ENCODE measurements at places on chromosomes 6 and 20.

- no peak for DNase-seq
These were observed 88.2 kb downstream of the SLC23A2 start for GRCh38 chr20:4913147-4913546.

- DNase-seq = peak; percentile 16
These were observed 12.4 kb upstream of the CSNK2A1 start for GRCh38 chr20:555976-556385.

- DNase-seq = no peak
These were observed 108.7 kb downstream of the FYN start for GRCh38 chr6:111764238-111765175.

DNA sequence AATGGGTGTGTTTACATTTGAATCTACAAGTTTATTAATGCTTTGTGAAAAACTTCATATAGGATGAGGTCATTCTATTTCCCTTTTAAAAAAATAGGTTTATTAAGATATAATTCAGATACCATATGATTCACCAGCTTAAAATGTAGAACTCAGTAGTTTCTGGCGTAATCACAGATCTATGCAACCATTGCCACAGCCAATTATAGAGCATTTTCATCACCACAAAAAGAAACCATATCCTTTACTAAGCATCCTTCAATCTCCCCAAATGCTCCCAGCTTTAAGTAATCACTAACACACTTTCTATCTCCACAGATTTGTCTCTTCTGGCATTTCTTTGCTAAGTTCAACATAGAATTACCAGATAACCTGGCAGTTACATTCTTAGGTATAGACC, 137.2 kb downstream of the PTPRT start:
- DNase-seq = no peak

DNA sequence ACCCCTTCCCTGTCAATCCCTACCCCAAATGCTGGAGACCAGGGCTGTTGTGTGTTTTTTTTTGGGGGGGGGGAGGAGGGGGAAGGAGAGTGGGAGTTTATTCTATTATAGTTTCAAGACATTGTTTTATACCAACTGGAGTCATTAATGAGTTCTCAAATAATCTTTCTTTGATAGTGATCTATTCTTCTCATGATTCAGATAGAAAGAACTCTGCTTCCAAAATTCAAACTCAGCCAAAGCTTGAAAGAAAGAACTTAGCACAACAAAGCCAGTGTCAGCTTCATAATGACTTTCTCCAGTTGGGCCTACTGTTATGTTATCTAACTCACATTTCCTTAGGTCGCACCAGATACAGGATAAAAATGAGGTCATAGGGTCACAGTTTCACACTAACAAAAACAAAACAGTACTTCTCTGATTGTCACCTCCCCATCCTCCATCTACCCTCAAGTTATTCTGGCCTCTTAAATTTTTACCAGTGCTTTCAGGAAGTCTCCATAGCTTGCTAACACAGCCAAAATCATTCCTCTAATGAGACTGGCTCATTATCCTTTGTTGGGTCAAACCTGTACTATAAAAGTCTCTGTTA, 19.0 kb upstream of the MAP3K7 start:
- no peak for DNase-seq

DNA sequence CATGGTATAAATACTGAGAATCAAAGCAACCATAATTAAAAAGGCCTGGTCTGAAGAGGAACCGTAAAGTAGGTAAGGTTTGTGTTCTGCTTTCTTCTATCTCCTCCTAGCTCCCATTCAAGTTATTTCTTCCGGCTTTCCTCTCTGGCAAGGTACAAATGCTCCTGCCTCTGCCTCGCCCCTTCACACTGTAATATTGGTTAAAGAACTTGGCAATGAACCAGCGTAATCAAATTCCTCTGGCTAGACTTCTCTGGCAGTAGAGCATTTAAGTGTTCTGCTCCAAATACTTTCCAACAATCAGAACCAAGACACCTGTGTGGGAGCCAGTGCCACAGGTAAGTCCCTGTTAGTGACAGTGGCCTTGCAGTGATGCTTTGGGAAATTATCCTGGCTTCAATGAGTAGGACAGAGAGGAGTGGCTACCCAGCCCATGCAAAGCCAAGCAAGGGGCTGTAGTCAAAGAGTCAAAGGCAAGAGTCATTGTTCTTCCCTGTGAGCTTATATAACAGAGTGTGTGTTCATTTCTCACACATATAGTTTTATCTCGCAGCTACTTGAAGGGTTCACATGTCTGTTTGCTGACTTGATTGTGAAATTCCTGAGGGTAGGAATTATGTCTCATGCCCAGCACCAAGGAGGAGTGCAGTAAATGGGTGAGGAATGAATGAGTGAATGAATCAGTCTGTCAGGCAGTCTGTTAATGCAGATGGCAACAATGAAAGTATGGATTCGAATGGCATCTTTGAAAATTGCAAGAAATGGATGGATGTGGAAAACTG, 329.3 kb downstream of the NRN1 start:
- DNase-seq = peak; percentile 38

GRCh38 chr6:117157448-117157847, 107.9 kb upstream of the VGLL2 start:
- DNase-seq = no peak

GRCh38 chr6:129748212-129748900, 38.4 kb upstream of the ARHGAP18 start:
- peak; percentile 63 for DNase-seq

DNA sequence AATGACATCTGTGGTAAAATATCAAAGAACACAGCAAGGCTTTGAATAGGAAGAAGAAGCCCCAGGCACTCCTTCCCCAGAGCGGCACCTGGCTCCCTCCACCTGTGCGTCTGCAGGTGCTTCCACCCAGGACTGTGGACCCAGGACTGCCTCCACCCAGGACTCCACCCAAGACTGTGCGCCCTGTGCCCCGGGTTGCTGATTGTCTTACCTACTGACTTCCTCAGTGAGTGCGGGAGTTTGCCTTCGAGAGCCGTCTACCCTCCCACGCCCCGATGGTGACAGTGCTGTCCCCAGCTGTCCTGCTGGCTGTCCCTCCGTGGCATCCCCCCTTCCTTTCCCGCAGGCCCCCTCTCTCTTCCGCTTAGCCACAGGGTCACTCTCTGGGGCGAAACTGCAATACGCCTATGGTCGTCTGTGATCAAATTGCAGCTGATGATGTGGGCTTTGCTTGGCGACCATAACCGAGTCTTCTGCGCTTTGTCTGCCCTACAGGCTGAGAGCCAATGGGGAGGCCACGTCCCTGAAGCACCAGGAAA, 52.1 kb downstream of the IRF4 start:
- DNase-seq = no peak

GRCh38 chr20:38194971-38195504, 30.0 kb upstream of the TGM2 start:
- DNase-seq = no peak

GRCh38 chr20:36604952-36605398, 604 bp upstream of the RAB5IF start:
- DNase-seq = peak; percentile 32

DNA sequence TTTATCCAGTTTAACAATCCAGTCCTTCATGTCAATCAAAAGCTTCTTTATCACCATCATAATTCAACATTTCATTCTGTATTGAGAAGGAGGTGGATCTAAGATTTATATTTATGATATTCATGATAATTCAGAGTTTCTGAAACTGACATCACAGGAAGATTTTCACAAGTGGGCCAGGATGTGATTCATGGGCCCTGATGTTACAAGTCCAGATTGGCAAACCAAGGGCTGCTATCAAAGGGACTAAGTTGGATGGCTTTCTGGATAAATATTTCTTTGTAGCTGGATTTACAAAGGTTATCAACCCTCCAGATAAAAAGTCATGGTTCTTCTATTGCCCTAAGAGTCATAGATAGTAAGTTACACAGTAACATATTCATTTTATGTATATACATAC, 866.5 kb downstream of the KIF16B start:
- peak; percentile 35 for DNase-seq

DNA sequence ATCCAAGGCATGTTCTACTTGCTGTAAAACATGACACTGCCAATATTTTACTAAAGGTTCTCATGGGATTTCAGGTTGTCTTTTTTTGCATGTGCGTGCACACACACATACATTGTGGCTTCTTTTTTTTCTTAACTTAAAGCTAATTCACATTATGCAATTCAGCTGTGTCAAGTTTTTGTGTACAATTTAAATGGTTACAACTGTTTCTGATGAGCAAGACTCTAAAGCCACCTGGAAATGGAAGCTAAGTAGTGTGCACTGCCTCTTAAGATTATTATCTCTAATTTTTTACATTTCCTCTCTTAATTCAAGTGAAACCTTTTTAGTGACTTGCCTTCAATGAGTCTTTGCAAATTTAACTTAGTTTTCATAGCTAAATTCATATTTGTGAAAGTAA, 75.3 kb downstream of the TULP4 start:
- DNase-seq = no peak

GRCh38 chr20:9260027-9260426, 191.1 kb downstream of the PLCB4 start:
- DNase-seq = no peak

- DNase-seq = no peak
These were observed 26.7 kb upstream of the PDE10A start for GRCh38 chr6:165689699-165690098.

- no peak for DNase-seq
These were observed 42.0 kb downstream of the ERMARD start for GRCh38 chr6:169793408-169793807.

DNA sequence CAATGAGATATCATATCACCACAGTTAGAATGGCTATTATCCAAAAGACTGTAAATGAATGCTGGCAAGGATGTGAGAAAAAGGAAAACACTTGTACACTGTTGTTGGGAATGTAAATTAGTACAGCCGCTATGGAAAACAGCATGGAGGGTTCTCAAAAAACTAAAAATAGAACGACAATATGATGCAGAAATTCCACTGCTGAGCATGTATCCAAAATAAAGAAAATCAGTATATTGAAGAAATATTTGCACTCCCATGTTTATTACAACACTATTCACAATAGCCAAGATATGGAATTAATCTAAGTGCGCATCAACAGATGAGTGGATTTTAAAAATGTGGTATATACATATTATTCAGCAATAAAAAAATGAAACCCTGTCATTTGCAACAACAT, 898.9 kb upstream of the MAN1A1 start:
- no peak for DNase-seq

GRCh38 chr20:46175127-46175494, 57.0 kb downstream of the CD40 start:
- DNase-seq = no peak

- peak; percentile 15 for DNase-seq
These were observed 65.9 kb downstream of the FAM135A start for GRCh38 chr6:70479236-70479635.

GRCh38 chr6:114713690-114714089, 370.9 kb upstream of the HS3ST5 start:
- no peak for DNase-seq

GRCh38 chr6:109760208-109760607, 69.1 kb downstream of the FIG4 start:
- no peak for DNase-seq

- peak; percentile 4 for DNase-seq
These were observed 50.3 kb upstream of the VSTM2L start for GRCh38 chr20:37852666-37853065.

DNA sequence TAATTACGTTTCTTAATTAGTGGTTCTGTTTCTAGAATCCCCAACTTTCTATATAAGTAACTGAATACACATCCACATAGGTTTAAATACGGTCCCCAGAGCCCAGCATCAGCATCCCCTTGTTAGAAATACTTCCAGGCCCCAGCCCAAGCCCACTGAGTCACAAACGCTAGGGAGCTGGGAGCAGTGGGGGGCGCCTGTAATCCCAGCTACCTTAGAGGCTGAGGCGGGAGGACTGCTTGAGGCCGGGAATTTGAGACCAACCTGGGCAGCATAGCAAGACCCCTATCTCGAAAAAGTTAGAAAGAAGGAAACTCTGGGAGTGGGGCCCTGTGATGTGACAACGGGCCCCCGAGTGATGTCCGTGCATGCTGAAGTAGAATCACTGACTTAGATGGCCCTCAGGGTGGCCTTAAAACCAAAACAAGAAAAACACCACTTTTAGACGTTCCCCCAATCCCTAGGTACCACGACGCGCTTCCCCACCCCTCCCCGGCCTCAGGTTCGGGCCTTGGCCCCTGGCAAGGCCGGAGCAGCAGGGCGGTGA, 1.3 kb upstream of the PPP1R3G start:
- DNase-seq = no peak

GRCh38 chr6:114281496-114281895, 61.3 kb downstream of the HS3ST5 start:
- DNase-seq = no peak

DNA sequence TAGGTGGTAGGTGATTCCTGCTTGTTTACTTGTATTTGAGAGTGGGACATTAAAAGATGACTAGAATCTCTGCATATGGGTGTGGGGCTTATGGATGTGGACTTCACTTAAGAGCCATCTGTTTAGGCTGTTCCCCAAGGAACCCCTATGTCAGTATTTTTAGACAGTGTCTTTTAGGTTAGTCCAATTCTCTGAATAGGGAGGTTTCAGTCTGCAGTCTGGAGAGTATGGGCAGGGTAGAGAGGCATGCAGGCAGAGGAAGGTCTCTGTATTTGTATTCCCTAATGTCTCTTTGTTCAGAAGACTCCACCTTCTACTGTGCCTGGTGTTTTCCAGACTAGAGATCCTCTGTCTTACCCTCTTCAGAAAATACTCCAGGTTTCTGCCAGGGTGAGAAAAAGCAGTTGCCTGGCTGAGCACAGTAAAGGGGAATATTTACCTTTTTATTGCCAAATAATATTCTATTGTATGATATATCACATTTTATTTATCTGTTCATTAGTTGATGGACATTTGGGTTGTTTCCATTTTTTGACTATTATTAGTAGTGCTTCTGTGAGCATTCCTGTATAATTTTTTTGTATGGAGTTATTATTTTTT, 19.1 kb downstream of the SLX4IP start:
- DNase-seq = no peak

- DNase-seq = no peak
These were observed 70.7 kb upstream of the POPDC3 start for GRCh38 chr6:105250533-105250932.

DNA sequence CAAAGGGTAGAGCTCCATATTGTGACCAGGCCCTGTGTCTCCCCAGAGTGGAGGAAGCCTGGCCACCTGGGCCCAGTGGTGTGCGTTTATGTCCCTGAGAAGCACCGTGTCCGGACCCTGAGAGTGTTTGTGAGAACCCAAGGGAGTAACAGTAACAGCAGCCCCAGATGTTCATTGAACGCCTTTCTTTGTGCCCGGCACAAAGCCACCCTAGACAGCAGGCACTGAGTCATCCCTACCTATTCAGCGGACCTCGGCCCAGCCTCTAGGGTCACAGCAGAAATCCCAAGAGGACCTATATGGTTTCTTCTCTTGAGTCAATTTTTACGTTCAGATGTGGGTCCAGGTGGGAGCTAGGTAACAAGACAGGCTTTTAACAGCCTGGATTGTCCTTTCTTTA, 24.5 kb downstream of the BCAS4 start:
- DNase-seq = no peak

GRCh38 chr6:56488281-56488680, 154.4 kb downstream of the DST start:
- DNase-seq = no peak

- peak; percentile 25 for DNase-seq
These were observed 1.1 kb downstream of the RGS17 start for GRCh38 chr6:153129873-153130514.

DNA sequence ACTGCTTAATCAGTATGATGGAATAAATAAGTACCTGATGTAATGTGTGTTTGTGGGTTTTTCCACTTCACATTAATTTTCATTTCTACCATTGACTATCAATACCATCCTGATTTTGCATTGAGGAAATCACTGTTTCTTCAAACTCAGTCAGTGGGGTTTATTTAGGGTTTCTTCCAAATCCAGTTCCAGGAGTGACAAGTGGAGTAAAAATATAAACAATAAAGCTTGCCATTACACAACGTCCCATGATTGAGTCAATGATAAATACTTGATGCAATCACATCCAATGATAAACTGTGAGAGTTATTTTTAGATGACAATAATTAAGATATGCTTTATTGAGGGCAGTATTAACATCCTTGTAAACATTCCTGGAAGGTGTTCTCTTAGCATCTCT, 1037.4 kb upstream of the GJE1 start:
- no peak for DNase-seq
